ENCODE measurements at places on chromosomes 12 and 14.

- no peak for DNase-seq
These were observed 6.9 kb upstream of the SERPINA5 start for GRCh38 chr14:94574336-94574735.

- no peak for DNase-seq
These were observed 1.7 kb downstream of the KRT79 start for GRCh38 chr12:52832451-52832850.

DNA sequence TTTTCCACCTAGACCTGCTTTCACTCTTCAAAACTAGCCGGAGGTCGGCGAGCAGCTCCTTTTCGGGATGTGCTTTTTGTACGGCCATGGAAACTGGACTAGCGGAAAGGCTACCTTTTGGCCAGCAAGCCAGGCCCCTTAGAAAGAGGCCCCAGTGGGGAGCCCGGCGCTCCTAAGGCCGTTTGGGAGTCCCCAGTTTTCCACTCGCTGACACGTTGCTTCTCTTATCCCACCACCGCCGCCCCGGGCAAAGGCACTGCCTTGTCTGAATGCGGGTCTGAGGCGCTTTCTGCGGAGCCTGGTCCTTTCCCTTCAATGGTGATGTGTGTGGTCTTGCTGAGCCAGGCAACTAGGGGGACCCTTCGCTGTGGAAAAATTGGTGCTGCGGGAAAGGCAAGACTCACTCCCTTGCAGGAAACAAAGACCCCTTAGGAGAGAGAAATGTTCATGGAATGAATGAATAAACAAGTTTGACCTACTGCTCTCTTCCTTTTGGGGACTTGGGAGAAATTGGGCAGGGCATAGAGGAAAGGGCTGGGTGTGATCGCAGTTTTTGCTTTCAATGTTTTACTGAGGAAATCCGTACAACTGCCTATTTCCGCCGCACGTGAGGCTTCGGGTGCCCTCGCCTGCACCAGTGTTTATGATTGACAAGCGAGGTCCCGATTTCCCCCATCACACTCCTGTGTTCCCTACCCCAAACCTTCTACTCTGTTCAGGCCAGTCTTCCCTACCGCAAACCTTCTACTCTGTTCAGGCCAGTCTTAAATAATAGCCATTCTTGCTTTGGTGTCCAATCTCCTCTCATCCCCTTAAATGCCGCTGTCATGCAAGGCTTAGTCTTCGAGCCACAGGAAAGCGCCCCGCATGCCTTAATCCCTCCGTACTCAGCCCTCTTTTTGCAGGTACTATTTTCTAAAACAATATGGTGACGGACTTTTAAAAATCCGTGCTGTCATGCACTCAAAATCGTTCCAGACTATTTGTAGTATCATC, 1.0 kb upstream of the SLC38A2 start:
- no peak for DNase-seq

DNA sequence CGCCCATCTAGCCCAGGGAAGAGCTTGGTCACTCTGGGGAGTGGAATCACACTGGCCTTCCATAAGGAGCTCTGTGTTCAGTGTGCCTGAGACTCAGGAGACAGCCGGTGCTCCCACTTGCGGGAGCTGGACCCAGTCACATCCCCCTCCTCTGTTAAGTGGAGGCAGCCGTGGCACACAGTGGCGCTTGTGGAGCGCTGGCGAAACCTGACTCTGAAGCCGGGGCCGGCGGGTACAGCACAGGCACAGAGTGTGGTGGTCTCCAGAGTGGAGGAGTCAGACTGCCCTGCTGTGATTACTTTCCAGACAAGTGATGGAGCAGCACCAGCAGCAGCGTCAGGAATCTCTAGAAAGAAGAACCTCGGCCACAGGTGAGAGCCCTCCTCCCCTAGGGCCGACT, 33.0 kb downstream of the DEGS2 start:
- no peak for DNase-seq

- DNase-seq, result no peak
These were observed 160.1 kb downstream of the KTN1 start for GRCh38 chr14:55739967-55740648.

GRCh38 chr12:32139064-32139421, 32.4 kb downstream of the BICD1 start:
- peak; percentile 45 for DNase-seq

DNA sequence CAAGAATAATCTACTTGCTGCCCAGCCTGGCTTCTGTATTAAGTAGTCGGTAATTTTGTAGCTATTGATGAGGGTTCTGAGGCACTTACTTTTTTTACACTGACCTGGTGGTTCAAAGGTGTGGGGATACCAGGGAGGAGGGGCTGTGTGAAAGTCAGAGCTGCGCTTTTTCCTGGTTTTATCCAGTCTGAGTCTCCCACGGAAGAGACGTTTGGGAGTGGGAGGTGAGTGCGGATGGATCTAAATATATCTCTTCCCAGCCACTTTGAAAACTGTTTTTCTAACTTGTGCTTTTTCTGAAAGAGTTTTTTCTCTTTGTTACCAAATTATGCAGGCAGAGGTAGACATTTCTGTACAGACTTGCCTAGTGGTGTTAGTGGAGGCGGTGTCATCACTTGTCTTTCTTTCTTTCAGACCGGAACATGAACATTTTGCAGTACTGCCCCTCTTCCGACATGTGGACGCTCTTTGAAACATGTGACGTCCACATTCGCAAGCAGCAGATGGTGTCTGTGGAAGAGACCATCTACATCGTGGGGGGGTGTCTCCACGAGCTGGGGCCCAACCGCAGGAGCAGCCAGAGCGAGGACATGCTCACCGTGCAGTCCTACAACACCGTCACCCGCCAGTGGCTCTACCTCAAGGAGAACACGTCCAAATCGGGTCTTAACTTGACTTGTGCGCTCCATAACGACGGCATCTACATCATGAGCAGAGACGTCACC, 17.4 kb upstream of the MANSC4 start:
- no peak for DNase-seq

- DNase-seq, result no peak
These were observed 123.7 kb upstream of the DHRS4 start for GRCh38 chr14:23829736-23830471.

DNA sequence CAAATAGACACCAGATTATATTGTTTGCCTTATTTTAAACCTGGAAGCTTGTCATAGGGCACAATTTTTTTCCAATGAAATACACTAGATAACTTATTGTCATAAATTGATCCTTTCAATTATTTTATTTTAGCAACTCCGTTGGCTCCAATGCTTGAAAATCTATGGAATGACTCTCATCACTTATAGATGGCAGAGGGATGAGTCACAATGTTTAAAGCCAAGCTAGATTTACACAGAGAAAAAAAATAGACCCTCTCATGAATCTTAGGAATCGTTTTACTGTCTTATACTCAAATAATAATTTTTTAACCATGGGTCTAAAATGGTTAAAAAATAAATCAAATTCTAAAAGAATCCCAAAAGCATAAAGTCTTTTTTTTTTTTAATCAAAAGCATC, 1276.6 kb upstream of the FLRT2 start:
- no peak for DNase-seq

DNA sequence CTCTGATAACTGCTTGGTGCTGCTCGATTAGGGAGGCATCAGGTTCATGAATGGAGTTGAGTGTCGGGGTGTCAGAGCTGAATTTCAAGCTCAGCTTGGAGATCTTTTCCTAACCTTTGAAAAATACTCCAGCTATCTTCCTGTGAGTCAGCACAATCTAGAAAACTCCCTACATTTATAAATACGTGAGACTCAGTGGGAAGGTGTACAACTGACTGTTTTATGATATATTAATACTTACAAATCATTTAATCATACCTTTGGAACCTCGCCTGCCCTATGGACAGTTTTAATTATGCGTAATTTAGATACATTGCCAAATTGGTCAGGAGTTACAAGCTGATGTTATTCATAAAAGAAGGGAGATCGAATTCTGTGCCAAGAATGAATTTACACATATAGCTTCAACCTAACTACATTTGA, 961 bp downstream of the CMAS start:
- no peak for DNase-seq
